ENCODE measurements at places on chromosomes 4 and X.

- DNase-seq: no peak
These were observed 427.2 kb downstream of the MAPK10 start for GRCh38 chr4:85932500-85933290.

- no peak for DNase-seq
These were observed 42.8 kb upstream of the PRDM8 start for GRCh38 chr4:80154545-80154933.

- no peak for DNase-seq
These were observed 284.1 kb downstream of the ANTXR2 start for GRCh38 chr4:79788884-79789283.

- DNase-seq: no peak
These were observed 635.0 kb upstream of the NR3C2 start for GRCh38 chr4:149077181-149077580.

GRCh38 chrX:65493431-65493830, 41.2 kb downstream of the LAS1L start:
- DNase-seq: no peak

GRCh38 chrX:71910643-71910985, at the start of gene NHSL2:
Gene NHSL2 (plus strand): TSS chrX:71910845.
- DNase-seq: no peak

GRCh38 chr4:72564184-72564583, 4.8 kb downstream of the ADAMTS3 start:
- DNase-seq: no peak

GRCh38 chrX:66633541-66633940, 5.3 kb downstream of the EDA2R start:
- DNase-seq: no peak

DNA sequence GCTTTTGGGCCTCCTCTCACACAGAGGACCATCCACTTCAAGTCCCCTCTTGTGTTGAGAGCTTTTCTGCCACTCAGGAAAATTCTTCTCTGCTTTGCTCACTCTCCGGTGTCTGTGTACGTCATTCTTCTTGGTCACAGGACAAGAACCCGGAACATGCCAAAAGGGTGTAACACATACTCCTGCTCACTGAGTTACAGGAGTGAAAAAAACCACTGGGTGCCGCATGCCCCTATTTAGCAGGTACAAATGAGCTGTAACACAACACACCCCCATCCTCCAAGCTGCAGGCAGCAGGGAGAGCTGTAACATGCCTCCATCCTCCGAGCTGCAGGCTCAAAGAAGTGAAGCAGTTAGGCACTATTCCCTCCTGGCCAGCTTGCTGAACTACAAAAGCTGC, 13.0 kb upstream of the CXCL2 start:
- no peak for DNase-seq

DNA sequence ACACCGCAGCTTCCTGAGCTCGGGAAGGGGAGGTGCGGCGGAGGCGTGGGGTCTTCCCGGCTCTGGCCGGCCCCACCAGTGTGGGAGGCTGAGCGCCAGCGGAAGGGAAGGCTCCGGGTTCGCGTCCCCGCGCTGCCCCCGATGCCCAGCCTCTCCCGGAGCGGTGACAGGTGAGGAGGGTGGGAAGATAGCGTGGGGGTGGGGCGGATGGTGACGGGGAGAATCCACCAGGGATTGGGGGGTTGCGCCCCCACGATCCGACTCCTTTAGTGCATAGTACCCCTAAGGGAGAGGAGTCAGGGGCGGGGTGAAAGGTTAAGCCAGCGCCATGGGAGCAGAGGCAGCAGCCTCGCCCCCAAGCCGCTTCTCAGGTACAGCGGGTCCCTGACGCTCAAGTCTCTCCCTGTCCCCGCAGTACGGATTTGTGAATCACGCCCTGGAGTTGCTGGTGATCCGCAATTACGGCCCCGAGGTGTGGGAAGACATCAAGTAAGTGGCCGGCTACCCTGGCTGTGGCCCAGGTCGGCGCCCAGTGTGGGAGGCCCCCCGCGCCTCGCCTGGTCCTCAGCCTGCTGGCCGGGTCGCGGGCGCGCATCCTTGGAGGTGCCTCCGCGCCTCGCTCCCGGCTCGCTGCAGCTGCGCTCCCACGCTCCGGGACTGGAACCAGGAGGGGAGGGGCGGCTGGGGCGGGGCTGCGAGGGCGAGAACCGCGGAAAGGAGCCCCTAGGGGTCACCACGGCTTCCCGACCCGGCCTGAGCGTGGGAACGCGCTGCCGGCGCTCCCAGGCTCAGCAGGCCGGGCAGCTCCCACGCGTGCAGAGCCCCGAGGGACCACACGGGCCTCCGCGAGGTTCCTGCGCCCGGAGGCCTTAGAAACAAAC, 791 bp downstream of the GUCY1B1 start:
- DNase-seq: no peak

- DNase-seq: no peak
These were observed 261.8 kb downstream of the DHX15 start for GRCh38 chr4:24322511-24322910.

GRCh38 chr4:158758142-158758541, 10.7 kb upstream of the FNIP2 start:
- no peak for DNase-seq

DNA sequence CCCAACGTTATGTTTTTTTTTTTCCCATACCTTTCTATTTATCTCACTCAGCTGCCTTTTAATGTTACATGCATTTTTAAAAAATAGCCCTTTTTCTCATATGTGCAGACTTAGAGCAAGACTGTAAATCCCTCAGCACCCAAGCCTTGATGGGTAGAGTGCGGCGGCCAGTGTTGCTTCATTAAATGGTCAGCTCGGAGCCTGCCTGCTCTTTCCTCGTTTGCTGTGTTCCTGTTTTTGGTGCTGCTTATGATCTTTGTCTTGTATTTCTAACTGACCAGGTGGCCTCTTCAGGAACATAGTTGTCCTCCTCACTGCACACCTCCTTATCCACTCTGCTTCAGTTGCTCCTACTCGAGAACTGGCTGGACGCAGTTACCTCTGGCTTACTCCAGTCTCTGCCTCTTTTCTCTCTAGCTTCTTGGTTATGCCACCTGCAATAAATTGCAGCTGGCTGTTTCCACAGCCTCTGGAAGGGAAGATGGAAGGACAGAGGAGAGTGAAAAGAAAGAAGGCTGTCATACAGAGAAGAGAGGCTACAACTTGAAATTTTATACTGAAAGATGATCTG, 10.7 kb downstream of the RBPJ start:
- no peak for DNase-seq
